ENCODE measurements at places on chromosomes 3 and 15. TPM values are rescaled to one million over a fixed set of nuclear protein-coding genes. Genes with fewer than 3 reads are reported as not detected.

GRCh38 chr15:63146684-63147083 is 10.6 kb downstream of the RPS27L start:
- peak; percentile 26 for DNase-seq

DNA sequence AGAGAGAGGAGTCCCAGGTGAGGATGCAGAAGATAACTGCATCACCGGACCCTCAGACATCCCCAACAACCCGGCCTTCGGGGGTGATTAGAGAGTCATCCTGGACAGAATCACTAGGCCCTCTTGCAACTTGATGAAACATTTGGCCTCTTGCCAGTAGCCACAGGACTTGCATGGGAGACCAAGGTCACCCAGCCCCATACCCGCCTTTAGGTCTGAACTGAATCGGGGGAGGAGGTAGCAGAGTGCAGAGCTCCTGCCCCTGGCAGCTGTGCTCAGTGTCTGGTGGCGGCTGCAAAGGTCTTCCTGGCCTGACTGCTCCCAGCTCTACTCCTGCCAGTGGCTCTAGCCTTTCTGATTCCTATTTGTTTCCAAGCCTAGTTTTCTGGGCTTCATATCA is 12.4 kb downstream of the PIF1 start:
- peak; percentile 16 for DNase-seq

- no peak for DNase-seq
Measured at GRCh38 chr3:95899494-95899893, 914.9 kb upstream of the EPHA6 start.

- no peak for DNase-seq
Measured at GRCh38 chr15:90906181-90906849, 3.2 kb downstream of the MAN2A2 start.

DNA sequence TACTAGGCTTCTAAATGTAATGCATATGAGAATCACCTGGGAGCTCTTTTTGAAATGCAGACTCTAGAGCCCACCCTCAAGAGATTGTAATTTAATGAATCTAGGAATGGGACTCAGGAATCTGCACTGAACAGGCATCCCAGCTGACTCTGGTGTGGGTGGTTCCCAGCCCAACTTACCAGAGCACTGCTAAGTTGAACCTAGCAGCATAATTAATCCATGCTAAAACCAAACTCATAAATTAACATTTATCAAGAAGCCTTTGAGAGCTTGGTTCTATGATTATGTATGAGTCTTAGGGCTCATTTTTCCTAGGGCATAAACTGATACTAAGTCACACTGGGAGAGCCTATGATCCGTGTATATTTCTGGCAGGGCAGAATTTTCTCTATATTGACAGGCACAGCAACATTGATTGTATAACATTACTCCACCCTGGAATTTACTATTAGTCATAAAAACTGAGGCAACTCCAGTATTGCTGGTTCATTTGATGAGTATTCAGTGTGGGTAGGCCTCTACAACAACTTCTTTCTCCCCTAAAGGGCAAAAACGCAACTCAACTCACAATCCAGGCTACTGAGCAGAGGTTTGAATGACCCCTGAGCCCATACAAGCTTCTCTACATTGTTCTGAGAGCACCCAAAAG is 10.7 kb upstream of the CSTA start:
- no peak for DNase-seq

DNA sequence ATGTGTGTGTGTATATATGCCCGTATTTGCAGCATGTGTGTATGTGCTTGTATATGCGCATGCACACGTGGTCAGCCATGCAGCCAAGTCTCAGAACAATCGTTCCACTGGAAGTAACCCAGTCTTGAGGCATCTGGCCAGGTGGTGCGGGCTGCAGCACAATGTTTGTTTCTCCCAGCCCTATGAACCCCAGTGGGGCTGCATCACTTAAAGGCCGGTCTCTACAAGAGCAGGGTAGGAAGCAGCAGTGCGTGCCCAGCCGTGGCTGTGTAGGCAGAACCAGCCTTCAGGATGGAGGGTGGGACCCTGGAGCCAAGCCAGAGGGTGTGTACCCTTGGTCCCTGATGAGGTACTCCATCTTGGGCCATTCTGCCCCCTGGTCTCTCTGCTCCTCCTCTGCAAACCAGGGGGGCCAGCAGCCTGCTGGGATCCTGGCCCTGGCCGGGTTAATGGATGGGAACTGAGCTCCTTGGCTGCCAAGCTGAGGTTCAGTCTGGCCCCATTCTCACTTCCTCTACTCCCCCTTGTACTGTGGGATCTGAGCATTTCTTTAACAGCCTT is 11.8 kb downstream of the KLF13 start:
- DNase-seq = no peak

- DNase-seq = no peak
Measured at GRCh38 chr3:143276592-143276991, 157.0 kb downstream of the CHST2 start.

GRCh38 chr3:187450431-187451190 is 82.4 kb downstream of the RTP4 start:
- DNase-seq = no peak

- DNase-seq = no peak
Measured at GRCh38 chr3:61442696-61443095, 118.7 kb upstream of the PTPRG start.

DNA sequence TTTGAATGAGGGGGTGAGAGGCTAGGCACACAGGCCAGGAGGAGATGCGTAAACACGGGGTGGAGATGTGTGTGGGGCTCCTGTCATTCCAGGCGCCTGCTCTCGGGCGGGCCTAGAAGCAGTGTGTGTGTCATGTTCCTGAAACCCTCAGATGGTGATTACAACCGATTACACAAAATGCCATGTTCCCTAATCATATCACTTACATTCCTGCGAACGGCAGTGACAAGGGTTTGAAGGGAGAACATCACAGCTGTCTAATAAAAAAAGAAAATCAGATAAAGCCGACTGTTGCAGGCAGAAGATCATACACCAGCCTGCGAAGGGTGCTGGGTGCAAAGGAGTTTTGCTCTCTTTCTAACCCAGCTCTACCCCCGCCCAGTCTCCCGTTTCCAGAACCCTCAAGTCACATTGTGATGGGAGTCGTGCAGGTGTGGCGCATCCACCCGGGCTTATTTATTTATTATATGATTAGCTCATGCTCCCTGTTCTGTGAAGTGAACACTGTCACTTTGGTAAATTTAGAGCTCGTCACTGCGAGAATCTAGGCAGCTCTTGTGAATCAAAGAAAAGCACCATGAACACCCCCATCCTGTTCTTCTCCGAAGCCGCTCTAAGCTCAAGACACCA is 140.3 kb downstream of the NR2F2 start:
- no peak for DNase-seq

- no peak for DNase-seq
Measured at GRCh38 chr3:41024031-41024836, 175.1 kb upstream of the CTNNB1 start.

DNA sequence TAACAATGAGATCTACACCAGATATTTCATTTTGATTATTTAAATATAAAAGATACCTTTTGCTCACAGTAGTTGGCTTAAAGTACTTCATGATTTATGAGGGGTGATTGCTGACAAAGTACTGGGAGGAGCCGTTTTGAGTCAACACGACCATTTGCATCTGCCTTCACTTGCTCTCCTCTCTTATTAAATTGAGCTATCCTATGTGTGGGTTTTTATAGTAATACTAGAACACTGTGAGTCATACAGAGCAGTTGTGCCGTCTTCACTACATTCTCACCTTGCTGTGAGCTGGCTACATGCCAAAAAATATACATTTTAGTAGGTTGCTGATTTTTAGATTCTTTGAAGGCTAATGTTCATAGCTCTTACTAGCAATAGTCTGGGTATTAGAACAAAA is 161.2 kb downstream of the ALCAM start:
- no peak for DNase-seq

ROBO2 gene
- total RNA-seq = not detected

NPRL2 gene
- 16.8 TPM for total RNA-seq

RGMA gene
- total RNA-seq = 0.47 TPM

HIGD2B gene
- not detected for total RNA-seq

FGF12 gene
- total RNA-seq = 1.2 TPM

RPL22L1 gene
- total RNA-seq = 80.7 TPM

BCL2A1 gene
- not detected for total RNA-seq
